Cerebellar nuclear complex (tissue), 1 donor: ENCODE measurements at places on chromosomes 12 and 14.

DNA sequence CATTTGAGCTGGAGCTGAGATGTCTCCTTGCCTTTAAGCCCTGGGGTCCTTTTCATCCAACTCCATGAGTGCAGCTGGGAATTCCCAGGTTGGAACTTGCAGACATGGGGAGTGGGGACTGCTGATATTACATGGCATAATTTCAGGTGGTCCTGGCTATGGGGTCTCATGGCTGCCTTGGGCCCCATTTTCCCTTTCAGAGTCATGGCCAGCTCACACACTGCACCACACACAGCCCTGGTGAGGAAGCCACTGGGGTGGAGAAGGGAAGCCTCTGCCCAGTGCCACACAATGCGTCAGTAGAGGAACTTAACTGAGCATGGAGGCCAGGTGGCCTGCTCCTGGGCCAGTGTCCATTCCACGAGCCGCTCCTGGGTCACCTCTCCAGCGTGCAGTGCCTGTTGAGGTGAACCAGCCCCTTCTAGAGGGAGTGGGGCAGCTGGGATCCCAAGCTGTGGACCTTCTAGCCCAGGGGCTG lies 17.3 kb upstream of the KRT86 start:
- DNase-seq: no peak

- DNase-seq: no peak
These were observed 75.2 kb upstream of the RPH3A start for GRCh38 chr12:112716099-112717093.

DNA sequence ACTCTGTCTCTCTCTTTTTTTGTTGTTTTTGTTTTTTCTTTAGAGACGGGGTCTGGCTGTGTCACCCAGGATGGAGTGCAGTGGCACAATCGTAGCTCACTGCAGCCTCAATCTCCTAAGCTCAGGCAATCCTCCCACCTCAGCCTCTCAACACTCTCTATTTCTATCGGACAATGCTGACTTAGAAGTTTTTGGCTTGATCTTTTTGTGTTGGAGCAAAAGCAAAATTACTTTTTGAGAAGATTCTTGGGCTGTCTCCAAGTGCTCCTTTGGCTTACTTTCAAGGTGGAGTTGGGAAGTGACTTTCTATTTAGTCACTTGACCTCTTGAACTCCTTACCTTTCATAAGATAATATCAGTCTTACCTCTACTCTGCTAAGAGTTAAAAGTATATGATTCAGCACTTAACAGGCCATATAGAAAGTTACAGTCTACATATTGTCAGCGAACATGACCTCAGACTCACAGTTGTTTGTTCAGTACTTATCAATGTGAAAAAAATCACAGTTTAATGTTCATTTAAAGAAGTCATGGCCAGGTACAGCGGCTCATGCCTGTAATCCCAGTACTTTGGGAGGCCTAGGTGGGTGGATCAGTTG lies 15.4 kb upstream of the MIA2 start:
- no peak for DNase-seq

DNA sequence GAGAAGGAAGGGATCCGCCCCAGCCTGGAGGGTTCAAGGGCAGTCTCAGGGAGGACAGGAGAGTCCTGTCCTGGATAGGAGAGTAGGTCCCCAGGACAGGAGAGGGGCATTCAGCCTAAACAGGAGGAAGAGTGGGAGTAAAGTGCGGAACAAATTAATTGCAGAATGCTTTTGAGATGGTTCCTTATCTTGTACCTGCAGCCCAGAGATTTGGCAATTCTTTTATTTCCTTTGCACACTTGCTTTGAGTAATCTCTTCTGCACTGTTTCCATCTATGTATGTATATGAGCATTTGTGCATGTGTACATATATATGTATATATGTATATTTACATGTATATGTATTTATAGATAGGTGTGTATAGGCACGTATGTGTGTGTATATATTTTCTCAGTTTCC lies 22.7 kb downstream of the PLEK2 start:
- DNase-seq: no peak

DNA sequence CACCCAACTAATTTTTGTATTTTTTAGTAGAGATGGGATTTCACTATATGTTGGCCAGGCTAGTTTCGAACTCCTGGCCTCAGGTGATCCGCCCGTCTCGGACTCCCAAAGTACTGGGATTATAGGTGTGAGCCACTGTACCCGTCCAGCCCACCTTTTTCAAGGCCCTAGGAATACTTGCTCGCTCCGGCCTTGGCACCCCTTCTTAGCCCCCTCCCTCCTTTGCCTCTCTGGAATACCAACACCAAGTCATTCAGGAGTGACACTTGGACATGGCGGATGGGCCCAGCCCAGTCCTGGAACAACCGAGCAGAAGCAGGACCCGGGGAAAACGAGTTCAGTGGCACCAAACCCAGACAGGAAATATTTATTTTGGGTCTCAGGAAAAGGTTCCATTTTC lies 29.1 kb downstream of the PLEKHG3 start:
- DNase-seq: no peak

DNA sequence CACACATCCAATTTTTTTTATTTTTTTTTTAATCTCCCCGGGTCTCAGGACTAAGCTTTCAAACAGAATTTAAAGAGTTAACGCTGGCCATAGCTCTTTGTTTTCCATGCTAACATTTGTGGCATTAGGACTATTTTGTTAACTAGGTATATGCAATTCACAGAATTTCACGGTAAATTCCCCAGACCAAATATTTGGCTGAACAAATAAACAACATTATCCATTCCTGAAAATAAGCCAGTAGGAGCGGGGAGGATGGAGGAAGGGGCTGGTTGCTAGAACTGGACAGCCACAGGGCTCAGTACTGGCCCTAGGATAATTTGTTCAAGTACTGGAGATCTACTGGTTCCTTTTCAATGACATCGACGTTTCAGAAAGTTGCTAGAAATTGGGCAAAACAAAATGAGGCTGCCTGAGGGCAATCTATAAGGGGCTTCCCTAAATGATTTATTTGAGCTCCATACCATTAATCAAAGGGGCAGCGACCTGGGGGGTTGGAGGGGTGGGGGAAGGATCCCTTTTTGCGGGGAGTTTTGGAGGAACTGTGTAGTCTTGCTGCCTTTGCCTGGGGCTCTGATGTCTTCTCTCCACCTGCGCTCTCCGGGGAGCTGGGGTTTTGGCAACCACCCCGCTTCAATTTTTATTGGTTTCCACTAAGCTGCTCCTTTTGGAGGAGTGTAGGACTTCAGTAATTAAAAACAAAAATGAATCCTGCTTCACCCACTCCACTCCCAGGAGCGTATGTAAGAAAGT lies 9.0 kb downstream of the BMP4 start:
- no peak for DNase-seq

- no peak for DNase-seq
These were observed 888 bp upstream of the EEA1 start for GRCh38 chr12:92929983-92930382.

DNA sequence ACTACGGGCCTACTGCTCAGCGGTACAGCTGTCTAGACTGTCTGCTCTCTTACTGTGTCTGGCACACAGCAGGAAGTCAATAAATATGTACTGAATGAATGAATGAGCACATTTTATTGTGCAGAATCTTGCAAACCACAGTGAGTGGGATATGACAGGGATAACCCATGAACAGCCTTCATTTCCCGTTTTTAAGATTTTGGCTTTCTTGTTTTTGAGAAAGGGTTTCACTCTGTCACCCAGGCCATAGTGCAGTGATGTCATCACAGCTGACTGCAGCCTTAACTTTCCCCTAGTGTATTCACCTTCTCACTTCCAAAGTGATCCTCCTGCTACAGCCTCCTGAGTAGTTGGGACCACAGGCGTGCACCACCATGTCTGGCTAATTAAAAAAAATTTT lies 203.1 kb downstream of the AEBP2 start:
- DNase-seq: no peak

DNA sequence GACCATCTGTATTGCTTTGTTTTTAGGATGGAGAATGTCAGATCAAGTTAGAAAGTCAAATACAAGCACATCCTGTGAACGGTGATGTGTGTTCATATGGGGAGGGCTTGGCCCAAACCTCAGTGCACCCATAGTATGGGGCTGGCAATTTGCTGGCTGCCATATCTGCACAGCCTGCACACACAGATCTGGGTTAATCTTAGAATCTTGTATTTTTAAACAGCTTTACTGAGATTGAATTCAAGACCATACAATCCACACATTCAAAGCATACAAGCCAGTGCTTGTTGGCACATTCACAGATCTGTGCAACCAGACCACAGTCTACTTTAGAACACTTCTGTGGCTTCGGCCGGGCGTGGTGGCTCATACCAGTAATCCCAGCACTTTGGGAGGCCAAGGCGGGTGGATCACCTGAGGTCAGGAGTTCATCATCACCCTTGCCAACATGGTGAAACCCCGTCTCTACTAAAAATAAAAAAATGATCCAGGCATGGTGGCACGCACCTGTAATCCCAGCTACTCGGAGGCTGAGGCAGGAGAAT lies 90.4 kb downstream of the CCDC92 start:
- no peak for DNase-seq

GRCh38 chr14:49464885-49465284 lies 121.3 kb downstream of the RPS29 start:
- no peak for DNase-seq

DNA sequence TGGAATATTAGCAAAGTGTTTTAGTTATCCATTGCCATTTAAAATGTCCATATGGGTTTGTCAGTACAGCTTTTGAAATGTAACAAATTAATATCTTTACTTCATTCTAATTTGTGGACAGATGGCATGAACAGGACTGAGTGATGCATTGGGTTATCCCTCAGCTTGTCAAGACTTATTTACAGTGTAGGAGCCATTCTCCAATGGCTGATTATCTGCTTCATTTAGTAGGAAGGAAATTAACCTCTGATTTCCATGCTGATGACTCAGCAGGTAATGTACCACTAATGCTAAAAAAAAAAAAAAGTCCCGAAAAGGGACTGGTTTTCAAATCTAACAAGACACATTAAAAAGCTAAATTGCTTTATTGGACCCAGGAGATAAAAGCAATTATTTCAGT lies 1149.0 kb upstream of the USP15 start:
- DNase-seq: no peak

GRCh38 chr12:108634341-108634751 lies 652 bp upstream of the SELPLG start:
- no peak for DNase-seq

- no peak for DNase-seq
These were observed 37.8 kb upstream of the PLBD1 start for GRCh38 chr12:14605401-14605989.

DNA sequence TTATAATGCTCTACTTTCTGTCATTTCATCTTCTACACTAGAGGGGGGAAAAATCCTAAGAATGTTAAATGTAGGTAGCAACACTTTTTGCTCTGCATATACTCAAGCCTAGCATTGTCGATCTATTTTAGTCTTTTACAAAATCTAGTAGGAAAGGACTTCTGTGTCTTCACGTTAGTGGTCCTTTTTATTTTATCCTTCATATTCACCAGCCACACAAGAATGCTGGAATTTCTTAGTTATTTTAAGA lies 253.0 kb upstream of the FLRT2 start:
- no peak for DNase-seq

DNA sequence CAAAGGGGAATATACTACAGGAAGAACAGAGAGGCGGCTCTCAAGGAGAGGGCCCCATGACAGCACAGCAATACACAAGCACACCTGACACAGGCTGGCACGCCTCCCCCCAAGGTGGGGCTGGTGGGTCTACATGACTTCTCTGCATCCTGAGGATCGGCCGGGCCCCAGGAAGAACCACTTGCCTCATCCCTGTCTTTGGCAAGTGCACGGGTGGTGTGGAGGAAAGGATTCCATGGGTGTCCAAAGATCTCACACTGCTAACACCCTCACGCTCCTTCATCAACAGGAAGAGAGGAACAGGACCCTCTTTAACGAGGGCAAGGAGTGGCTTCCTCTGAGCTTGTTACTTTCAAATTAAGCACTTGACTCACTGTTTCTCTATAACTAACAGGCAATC lies 7.3 kb downstream of the VAMP1 start:
- no peak for DNase-seq

DNA sequence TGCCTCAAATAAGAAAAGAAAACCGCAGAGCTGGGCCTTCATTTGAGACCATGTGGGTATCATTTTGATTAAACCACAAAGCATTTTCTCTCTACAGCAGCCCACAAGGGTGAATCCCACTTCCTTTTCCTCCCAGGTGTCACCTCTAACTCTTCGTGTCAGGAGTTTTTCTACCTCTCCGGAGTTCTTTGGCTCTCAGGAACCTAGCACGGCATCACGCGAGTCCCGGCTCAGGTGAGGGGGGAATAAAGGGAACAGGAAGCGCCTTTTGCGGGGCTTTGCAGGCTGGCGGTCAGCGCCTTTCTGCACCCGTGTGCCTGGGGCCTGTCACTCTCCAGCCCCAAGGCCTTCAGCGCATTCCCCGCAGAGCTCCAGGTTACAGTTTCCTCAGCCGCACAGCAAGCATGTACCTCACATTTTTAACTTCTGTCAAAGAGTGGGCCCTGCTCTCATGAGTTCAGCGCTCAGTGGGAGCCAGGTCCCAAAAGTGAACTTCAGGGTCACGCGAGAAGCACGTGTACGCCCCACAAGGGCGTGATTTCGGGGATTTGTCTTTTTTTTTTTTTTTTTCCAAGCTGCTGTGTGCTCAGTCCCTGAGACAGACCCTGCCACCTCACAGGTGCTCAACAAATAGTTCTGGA lies 740 bp upstream of the PRPF40B start:
- DNase-seq: no peak

DNA sequence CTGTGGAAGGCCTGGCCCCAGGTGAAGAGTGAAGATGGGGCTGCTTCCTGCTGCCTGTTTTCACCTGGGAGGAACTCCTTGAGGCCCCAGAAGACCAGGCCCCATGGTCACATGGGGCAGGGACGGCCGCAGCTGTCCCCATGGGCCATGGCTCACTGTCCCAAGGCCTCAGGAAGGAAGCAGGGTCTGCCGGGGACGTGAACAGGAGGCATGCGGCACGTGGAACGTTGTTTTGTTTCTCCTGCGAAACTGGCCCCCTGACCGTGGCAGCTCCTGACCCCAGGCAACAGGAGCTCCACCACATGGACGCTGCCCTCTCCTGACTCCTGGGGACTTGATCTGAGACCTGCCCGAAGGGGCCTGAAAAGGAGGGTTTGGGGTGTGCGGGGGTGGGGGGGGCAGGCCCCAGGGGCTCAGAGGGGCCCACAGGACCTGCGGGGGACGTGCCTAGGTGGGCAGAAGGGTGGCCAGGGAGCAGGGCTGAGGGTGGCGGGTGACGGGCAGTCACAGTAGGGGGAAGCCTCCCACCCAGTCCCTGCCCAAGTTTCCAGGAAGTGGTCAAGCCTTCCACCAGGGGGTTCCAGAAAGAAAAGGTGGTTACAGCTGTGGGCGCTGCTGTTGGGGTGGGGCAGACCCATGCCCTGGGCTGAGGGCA lies 41.4 kb downstream of the LRCOL1 start:
- DNase-seq: no peak
